Left renal pelvis (tissue), 4 donors: ENCODE measurements at places on chromosomes 7 and 10.
A peak's percentile ranks its signal among the peaks of the same experiment; 100 is the strongest.

DNA sequence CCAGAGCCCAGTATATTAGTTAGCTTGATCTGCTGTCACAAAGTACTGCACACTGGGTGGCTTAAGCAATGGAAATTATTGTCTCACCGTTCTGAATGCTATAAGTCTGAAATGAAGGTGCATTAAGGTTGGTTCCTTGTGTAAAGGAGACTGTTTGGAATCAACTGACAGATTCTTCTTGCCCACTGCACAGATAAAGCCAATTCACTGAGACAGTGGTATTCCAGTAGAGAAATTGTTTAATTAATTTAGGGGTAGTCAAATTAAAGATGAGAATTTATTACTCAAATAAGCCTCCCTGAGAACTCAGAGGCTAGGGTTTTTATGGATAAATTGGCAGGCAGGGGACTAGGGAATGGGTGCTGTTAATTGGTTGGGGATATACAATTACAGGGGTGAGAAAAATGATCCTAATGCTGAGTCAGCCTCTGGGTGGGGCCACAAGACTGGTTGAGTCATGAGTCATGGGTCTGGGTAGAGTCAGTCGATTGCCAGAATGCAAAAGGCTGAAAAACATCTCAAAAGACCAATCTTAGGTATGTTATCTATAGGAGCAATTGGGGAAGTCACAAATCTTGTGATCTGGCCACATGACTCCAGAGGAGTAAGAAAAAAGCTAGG lies 23.5 kb upstream of the SAMD9L start:
- DNase-seq: no peak

- no peak for DNase-seq
Measured at GRCh38 chr7:5283421-5284303, 919 bp downstream of the SLC29A4 start.

DNA sequence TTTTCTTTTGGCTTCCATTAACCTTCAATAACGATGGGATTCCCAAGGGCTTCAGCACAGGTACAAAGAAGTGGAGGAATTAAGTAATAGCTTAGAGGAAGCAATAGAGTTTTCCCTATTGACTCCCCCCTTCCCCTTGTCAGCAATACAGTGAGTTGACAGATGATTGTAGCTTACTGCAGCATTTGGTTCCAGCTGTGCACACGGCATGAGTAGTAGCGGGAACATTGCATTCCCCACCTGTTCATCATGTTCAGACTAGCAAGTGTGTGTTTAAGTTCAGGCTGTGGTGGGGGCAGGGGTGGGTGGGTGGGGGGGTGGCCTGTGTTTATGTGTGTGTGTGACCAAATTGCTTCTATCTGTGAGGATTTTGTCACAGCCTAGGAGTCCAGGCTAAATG lies 4.6 kb upstream of the ADRA2A start:
- DNase-seq: no peak

DNA sequence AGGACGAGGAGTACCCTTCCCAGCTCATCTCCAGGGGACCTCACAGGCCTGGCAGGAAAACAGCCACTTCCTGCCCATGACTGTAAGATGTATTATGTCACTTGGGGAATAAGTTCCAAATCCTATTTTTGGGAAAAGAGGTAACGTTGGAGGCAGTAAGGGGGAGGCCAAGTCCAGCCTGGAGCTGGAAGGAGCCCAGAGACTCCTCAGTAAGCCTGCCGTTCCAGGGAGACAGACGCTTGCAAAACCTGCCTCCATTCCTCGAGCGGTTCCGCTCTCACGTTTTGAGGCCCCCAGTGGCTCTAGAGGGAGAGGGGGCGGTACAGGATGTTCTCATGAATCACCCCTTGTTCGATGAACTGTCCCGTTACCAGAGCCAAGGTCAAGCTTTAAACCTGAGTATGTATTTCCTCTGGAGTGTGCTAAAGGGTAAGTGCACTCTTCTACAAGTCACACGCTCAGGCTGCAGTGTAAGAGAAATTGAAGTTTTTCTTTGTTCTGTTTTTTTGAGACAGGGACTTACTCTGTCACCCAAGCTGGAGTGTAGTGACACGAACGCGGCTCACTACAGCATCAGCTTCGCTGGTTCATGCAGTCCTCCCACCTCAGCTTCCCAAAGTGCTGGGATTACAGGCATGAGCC lies 45.5 kb upstream of the CYTH3 start:
- no peak for DNase-seq

DNA sequence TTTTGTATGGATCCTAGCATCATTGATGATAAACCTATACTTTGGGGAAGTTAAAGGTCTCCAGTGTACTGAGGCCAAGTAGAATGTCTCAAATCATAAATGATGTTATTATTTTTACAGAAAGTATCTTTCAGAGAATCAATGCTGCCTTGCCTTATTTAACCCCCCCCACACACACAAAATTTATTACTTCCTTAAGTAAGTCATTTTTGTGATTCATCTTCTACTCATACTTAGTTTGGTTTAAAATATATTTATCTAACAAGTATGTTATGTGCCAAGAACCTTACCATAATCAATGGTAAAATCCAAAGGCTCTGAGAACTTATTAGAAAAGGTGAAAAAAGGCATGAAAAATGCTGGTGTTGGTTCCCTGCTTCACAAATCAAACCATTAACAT lies 18.8 kb upstream of the CLDN12 start:
- no peak for DNase-seq

DNA sequence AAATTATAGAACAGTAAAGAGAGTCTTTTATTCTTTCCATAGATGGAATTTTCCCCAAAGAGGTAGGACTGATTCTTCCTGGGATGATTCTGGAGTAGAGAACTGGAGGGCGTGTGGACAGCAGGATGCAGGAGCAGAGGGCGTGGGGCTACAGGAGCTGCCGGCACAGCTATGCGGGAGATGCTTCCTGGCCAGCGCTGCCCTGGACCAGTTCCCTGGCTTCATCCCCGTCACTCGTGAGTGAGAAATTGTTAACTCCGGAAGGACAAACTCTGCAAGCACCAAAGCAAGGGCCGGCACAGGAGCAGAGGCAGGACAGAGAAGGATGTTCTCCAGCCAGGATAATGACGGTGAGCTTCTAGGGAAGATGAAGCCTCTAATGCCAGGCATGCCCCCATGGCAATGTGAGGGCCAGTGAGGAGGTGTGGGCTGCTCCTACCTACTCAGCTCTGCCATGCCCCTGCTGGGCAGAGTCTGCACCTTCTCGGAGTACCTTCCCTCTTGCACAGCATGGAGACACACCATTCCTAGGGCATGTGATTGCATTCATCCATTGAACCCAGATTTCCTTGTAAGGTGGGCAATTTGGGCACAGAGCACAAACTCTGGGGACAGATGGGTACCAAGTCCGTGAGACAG lies 760.9 kb upstream of the IGFBP3 start:
- no peak for DNase-seq

DNA sequence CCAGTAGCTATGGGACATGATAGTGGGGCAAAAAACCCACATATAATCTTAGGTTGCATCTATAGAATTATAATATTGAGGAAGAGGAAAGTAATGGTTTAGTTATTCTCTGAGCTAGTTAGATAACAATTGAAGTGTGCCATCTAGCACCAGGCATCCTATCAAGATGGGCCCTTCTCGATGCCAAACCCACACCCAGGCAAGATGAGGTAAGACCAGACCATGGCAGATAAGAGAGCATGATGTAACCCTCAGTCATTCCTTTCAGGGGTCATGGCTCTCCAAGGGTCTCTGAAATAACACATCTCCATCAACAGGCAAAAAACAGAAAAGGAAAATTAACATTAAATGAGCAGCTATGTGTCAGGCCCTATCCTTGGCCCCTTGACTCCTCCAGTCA lies 128.7 kb downstream of the SH3PXD2A start:
- no peak for DNase-seq

DNA sequence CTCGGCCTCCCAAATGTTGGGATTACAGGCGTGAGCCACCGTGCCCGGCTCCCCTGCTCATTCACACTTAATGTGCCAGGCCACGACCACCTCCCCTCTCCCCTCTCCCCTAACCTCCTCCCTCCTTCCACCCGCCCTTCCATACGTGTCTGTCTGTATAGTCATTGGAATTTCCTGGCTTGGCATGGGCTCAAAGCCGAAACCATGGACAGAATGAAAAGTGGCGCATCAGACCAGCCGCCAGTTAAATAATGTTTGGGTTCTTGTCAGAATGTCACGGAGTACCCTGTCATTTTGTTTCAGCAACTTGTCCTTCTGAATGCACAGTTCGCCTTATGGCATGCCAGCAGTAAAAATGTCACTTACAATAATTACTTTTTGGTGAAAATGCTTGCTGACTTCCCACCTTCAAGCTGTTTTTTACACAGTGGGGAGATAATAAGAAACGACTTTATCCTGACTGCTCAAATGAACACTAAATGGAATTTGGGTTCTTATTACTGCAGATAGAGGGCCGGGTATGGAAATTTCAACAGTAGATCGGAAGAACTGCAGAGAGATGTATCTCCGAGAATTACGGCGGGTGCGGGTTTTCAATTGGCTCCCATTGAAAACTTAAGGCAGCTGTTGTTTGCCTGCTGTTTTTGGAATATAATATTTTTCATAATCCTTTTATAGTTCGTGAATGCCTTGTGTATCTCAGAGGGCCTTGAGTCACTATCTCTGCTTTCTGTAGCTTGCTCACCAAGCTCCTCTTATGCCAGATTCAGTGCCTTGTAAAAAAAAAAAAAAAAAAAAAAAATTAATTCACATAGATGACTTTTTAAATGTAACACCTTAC lies 65.5 kb upstream of the SH2B2 start:
- DNase-seq: no peak

DNA sequence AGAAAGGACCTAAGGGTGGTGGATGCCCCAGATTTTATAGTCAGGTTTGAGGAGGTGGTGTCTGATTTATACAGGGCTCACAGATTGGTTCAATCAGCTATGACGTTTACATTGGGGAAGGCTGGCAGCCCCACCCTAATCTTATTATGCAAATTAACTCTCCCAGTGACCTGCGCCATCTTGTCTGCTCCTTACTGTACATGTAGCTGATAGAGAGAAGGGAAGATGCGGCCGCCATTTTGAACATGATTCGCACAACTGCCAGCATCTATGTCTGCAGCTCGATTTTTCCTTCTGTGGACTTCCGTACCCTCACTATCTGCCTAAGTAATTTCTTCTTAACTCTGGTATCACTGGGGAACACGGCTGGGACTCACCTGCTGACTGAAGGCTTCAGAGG lies 619.0 kb upstream of the DPP6 start:
- DNase-seq: no peak

DNA sequence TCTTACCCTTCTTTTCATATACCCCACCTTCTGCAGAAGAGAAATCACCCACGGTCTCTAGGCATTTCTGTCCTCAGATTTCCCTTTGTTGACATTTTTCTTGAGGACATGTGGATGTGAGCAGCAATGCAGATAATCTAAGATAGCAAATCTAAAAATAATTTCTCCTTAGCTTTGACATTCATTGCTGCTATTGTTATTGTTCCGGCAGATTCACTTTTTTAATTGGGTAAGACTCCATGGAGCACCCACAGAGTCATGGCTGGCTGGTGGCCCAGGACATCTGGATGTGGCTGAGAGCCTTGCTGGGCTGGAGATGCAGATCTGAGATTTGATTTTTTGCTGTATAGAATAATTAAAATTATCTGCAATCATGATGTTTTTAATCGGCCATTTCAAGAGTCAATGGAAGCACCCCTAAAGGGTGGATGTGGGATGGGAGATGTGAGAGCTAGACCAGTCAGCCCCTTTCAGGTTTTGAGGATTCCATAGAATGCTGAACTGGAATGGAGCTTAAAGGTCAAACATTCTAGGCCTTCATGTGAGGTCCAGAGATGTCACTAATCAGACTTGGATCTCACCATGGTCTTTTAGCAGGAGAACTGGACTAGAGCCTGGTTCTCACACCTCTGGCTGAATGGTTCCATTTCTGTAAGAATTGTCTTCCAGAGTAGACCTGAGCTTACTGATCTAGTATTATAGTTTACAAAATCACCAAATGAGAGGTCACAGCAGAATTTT lies 37.5 kb downstream of the TAS2R41 start:
- no peak for DNase-seq

- DNase-seq: no peak
Measured at GRCh38 chr10:116671274-116671926, 50.6 kb downstream of the PNLIPRP2 start.

GRCh38 chr7:85041605-85042216 lies 145.1 kb downstream of the SEMA3D start:
- peak; percentile 46 for DNase-seq

DNA sequence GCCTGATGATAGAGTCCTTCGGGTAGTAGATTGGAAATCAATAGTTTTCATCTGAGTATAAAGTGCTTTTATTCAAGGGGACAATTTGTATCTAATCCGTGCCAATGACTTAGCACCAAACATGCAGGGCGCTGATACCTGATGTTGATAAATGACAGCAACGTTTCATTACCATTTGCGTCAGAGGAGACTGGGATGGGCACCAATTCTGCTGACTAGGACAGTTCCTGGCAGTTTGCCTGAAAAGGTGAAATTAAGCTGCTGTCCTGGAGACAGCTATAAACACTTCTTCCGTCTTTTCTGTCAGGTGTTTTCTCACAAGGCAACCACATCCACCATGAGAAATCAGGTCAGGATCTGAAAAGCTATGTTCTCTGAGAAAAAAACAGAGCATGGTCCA lies 1136.4 kb downstream of the TYW1 start:
- no peak for DNase-seq

GRCh38 chr7:94301024-94301586 lies 93.6 kb upstream of the COL1A2 start:
- no peak for DNase-seq

GRCh38 chr7:50363327-50364060 lies 59.0 kb downstream of the IKZF1 start:
- DNase-seq: no peak

GRCh38 chr10:70567603-70568002 lies 34.9 kb downstream of the PRF1 start:
- DNase-seq: no peak

DNA sequence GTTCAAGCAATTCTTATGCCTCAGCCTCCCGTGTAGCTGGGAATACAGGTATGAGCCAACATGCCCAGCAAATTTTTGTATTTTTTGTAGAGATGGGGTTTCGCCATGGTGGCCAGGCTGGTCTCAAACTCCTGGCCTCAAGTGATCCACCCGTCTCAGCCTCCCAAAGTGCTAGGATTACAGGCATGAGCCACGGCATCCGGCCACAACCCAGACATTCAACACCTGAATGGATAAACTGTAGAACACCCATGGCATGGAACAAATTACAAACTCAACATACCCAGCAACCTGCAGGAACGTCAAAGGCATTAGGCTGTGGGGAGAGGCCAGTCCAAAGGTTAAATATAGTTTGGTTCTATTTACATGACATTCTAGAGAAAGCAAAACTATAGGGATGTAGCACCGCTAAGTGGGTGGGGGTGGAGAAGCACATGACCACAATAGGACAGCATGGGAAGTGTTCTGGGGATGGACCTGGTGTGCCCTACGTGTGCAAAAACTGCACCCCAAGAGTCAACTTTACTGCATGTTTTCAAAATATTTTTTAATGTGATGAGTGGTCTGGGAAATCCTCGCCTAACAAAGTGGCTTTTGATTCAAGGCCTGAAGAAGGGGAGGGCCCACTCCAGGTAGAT lies 6.5 kb upstream of the PGAM2 start:
- no peak for DNase-seq

DNA sequence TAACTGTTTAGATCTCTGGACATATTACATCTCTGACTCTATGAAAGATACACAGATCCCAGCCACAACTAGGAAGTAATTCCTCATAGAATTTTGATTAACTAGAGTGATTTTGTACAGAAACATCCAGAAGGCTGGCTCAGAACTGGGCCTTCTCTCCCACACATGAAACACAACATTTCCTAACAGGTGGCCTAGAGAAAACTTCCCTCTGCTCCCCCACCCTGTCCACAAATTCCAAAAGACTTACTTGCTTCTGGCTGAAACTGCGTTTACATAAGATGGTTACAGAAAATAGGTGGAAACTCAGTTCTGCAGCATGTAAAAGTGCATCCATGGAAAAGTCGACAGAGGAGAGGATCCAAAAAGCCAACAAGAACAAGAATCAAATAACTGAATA lies 132.9 kb downstream of the FZD1 start:
- DNase-seq: no peak
